ENCODE measurements at places on chromosomes 7 and 10. TPM values are rescaled to one million over a fixed set of nuclear protein-coding genes. Genes with fewer than 3 reads are reported as not detected.
A peak's percentile ranks its signal among the peaks of the same experiment; 100 is the strongest.

- DNase-seq = no peak
Observed at GRCh38 chr10:117903854-117904253, 142.9 kb downstream of the RAB11FIP2 start.

DNA sequence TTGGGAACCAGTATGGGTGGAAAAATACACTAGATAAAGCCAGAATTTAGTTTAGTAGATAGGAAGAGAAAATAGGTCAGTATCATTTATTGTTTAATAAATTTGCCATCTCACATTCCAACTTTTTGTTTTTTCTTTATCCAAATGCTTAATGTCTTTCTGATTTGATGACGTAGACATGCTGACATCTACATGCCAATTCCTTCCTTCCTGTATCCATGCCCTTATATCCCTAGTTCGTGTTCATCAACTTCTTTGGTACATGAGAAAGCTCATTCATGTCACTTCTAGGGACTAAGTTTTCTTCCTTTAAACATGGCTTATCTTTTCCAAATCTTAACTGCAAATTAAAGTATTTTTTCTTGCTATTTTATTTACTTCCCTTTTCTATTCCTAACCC is 30.5 kb upstream of the ING3 start:
- no peak for DNase-seq

DNA sequence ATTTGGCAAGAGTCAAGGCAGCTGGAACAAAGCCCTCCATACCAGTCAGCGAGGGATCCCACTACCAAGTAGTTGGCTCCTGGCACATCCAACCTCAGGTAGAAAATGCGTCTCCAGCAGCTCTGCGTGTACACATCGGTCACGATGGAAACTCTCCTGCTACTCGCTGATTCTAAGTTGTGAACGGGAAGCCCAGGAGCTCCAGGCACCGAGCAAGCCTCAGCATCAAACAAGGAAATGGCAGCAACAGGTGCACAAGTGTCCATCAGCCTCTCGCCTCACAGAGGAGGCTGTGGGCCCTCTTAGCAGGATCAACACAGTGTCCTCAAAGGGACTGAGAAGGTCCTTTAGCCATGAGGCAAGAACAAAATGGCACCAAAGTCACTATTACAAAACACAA is 127.0 kb downstream of the TCERG1L start:
- DNase-seq = no peak

DNA sequence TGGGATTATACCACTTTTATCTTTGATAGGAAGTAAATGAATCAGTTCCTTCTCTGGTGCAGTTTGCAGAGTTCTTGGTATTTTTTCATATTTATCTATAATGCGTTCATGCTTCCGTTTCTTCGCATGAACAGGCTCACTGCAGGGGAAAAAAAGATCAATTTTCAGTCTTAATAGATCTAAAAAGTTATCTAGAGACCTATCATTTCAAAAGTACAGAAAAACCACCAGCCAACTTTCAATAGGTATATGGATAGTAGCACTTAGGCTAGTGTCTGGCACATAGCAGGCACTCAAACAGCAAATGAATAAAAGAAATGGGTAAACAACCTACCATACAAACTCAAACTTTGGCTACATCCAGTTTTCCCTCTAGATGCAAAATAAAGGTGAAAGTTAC is 5.5 kb downstream of the NOC3L start:
- no peak for DNase-seq

DNA sequence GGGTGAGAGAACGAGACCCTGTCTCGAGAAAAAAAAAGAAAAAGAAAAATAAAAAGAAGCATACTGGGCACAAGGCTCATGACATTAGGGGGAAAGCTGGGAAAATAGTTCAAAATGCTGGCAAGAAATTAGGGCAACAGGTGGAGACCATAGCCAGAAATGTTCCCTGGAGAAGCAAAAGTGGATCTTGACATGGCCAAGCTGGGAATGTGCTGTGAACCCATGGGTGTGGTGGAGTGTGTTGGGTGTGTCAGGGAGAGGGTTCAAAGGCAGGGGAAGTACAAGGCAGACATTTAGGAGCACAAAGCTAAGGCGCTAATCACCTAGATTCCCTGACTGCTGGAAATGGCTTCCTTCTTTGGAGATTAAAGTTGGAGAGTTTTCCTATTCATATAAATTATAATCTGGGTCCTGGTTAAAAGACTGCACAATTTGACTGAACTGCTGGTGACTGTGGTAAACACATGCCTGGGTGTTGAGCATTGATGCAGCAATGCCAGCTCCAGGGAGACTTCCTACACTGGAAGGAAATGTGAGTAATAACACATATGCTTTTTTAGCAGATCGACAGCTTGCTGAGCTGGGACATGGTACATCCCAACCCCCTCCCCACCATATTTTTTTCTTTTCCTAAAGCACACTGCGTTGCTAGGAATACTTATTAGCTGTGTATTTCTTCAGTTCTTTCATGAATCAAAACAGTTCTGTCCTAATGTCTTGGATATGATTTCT is 70.1 kb upstream of the ARHGAP21 start:
- no peak for DNase-seq

DNA sequence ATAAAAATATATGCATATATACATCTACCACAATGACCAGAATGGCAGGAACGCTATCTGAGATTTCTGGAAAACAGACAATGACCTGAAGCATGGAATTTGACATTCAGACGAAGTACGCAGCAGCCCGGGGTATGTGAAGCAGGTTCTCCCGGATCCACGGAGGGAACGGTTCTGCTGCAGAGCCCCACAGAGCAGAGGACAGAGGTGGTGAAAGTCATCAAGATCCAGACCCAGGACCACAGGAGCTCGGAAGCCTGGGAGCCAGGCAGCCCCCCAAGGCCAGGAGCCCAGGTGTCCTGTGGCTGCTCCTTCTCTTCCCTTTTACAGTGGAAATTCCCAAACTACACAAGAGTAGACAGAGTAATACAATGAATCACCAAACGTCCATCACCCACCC is 42.1 kb upstream of the DNAAF5 start:
- DNase-seq = no peak

DNA sequence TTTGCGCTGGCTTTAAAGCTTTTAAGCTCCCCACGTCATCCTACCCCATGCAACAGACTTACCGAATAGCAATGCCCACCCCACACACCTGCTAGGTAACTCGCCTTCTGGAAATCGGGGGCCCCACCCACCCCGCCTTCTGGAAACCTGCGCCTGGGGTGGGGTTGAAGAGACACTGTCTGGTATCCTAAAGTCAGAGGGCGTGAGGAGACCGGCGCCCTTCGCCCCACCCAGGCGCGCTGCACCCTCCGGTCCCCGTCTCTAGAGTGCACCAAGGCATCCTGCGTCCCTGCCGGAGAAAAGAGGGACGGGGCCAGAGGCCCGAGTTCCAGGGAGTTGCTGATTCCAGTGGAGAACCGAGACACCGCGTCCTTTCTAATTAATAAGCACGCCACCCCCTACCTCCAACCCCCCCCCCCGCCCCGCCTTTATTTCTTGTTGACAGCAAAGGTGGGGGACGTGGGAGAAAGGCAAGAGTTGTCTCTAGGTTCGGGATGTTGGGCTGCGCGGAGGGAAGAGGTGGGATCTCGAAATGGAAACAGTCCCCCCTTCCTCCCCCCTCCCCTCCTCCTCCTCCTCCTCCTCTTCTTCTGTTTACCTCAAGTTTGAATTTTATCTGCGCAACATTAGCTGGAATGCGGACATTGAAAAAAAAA is 220.9 kb upstream of the MKLN1 start:
- DNase-seq = peak; percentile 42

DNA sequence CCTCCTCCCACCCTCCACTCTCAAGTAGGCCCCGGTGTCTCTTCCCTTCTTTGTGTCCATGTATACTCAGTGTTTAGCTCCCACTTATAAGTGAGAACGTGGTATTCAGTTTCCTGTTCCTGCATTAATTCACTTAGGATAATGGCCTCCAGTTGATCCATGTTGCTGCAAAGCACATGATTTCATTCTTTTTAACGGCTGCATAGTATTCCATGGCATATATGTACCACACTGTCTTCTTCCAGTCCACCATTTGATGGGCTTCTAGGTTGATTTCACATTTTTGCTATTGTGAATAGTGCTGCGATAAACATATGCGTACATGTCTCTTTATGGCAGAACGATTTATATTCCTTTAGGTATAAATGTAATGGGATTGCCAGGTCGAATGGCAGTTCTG is 51.0 kb downstream of the FAM171A1 start:
- DNase-seq = no peak

DNA sequence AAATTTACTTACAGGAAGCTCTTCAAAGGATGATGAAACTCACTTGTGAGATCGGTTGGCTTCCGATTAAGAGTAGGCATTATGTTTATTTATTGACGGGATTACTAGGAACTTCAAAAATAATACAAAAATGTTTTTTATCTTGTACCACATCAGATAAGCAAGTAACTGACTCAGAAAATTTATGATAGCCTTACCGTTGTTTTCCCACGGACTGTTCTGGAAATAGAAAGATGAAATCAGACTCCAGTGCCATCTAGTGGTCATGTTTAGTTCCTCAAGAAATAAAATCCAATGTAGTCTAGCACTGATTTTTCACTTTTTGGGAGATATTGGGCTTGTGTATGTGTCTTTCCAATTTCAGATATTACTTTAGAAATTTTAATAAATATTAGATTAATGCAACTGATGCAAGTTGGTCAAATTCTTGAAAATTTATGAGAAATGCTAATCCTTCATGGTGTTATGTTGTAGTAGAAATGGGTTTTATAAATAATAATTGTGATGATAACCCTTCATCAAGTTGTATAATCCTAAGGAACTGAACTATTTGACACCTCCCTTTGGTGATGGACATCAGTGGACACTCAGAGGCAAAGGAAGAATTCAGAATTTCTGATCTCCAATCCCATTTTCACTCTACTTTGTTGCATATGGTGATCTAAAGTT is 168.8 kb downstream of the TMEM26 start:
- DNase-seq = peak; percentile 56

DNA sequence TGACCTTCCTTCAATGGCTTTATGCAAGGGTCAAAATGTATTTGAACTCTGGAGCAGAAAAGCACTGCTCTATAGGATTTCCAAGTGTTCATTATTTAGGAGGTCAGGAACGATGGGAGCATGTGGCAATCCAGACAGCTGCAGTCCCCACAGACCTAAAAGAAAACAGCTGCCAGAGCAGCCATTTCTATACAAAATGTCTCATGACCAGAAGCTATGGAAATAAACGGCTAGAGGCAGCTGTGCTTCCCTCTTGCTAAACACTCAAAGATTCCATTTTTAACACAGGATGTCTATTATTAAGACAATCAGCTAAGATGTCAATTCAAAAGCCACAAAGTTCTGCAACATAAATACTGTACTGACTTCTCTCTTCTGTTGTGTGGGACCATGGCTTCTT is 879.1 kb upstream of the C7orf33 start:
- DNase-seq = no peak

DNA sequence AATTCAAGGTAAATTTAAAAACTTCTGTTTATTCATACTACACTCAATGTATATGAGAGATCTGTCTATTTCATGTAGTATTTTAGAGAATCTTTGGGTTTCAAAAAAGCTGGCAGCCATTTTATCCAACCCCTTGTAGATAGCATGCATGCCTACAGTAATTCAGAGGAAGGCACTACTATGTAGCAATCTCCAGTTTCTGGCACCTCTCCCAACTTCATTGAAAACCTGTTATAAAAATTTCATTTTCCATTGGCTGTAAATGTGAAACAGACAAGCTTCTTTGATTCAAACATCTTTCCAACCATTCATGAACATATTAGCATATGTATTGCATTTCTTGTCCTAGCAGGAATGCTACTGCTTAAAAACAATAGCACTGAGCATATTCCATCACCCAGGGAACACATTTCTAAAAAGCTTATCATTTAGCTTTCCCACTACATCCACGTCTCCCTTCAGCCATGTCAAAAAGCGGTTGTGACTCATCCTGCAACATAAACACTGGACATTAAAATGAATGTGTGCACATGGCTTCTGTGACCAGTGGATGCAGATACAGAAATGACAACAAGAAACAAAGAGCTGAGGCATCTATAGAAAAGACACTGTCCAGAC is 330.4 kb upstream of the AOAH start:
- no peak for DNase-seq

GRCh38 chr10:114714281-114714741 is 56.2 kb upstream of the ABLIM1 start:
- DNase-seq = no peak

DNA sequence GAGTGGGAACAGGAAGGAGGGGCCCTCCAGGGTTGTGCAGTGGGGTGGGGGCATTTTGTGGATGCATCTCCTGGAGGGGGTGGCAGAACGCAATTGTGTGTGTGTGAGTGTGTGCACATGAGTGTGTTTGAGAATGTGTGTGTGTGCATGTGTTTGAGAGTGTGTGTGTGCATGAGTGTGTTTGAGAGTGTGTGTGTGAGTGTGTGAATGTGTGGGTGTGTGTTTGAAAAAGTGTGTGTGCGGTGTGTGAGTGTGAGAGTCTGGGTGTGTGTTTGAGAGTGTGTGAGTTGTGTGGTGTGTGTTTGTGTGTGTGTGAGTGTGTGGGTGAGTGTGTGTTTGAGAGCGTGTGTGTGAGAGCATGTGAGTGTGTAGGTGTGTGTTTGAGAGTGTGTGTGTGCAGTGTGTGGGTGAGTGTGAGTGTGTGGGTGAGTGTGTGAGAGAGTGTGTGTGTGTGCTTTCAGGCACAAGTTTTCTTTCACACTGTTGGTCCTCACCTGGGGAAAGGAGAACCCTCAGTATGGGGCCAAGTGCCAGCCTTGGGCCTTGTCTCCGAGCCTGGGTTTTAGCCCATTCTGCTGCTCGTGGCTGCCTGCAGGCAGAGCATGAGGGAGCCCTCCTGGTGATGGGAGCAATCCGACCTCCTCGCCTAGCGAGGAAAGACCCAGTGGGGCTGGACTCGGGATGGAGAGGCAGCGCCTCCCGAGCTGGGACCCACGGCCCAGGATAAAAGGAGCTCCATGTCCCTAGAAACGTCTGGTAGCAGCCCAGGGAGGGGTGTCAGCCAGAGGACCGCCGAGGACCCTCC is 35.6 kb downstream of the CDH23 start:
- DNase-seq = no peak

DNA sequence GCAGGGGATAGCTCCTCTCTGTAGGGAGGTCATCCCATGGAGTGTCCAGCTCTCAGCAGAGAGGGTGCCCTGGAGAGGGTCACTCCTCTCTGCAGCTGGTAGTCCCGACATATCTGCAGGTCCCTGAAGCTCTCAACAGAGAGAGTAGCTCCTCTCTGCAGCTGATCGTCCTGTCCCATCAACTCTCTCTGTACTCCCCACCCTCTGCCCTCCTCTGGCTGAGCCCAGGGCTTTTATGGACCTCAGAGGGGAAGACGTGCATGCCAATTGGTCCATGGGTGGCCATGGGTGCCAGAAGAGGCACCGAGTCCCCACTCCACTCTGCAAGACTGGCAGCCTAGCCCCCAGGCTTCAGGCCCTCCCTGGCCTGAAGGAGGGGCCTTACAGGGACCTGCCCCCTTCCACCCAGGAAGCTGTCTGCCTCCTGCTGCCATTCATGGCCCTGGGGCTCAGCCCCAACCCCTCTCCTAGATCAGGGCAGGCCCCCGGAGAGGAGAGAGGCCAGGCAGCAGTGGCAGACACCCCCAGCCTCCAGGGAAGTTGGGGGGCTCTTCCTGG is 9.0 kb upstream of the BLVRA start:
- DNase-seq = no peak

GRCh38 chr7:22216309-22216708 is 140.6 kb downstream of the RAPGEF5 start:
- no peak for DNase-seq

KCNH2 gene
- 6.2 TPM for total RNA-seq

CYP2C8 gene
- total RNA-seq = not detected

RAB19 gene
- total RNA-seq = not detected

IQCE gene
- 6.2 TPM for total RNA-seq

OR2A42 gene
- total RNA-seq = not detected

PNLIPRP1 gene
- total RNA-seq = not detected
